ENCODE measurements at places on chromosomes 3 and 15.

- no peak for DNase-seq
Measured at GRCh38 chr3:25957026-25957425, 167.1 kb downstream of the OXSM start.

DNA sequence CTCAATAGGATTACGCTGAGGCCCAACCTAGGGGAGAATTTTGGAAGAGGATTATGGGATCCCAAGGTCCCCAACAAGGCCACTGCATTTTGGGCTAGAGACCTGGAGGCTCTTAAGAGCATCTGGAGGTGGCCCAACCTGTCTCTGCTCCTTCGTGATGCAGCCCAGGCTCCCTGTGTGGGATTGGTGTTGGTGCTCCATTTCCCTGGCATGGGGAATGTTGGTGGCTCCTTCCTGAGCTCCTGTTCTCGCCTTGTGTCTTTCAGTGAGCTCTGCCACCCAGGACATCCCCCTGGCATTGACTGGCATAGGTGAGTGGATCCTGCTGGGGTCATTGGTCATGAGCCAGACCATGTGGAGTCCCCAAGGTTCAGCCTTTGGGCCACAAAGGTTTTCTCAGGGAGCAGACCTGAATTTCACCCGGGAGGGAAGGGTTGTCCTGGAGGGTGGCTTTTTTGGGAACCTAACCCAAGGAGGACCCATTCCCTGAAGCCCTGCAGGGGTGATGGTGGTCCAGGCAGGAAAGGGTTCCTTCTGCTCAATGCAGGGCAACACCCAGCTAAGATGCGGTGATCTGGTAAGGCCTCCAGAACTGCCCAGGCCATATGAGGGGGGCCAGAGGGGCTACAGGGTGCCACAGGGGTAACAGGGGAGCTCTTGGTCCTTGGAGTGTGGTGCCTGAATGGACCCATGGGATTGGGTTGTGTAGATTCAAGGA, 202.5 kb downstream of the UBE3A start:
- DNase-seq = no peak

- DNase-seq = no peak
Measured at GRCh38 chr3:4821975-4822374, 157.3 kb upstream of the BHLHE40 start.

GRCh38 chr3:108833611-108834010, 11.0 kb downstream of the TRAT1 start:
- no peak for DNase-seq

- DNase-seq = no peak
Measured at GRCh38 chr3:28903171-28903601, 377.7 kb upstream of the RBMS3 start.

DNA sequence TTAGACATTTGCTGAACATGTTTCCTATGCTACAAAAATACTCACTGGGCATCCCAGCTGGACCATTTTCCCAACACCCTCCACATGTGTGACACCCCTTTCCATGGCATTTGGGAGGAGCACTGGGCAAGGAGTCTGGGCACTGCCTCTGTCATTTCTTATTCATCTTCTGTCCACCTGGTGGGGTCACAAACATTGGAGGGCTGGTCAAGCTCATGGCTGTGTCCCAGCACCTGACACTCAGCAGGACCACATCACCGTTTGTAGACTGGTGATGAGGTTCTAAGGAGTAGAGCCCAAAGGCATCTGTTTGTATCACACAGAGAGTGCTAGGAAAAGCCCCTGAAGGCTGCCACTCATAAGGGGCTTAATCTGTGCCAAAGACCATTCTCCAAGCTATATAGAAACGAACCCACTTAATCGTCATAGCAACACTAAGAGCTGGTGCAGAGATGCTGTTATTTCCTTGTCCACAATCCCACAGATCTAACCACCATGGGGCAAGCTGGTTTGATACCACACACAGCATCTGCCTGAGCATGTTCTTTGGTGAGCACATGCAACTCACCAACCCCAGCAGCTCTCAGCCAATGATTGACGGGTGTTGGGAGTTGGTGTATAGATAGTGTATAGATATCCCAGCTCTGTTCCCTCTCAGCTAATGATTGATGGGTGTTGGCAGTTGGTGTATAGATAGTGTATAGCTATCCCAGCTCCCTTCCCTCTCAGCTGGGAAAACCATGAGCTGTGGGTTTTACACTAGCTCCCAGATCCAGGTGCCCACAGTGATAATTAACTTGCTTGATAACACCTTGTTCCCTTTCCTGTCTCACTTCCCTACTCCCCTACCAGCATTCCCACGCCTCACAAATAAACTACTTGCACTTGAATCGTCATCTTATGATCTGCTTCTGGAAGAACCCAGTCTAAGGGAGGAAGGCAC, 42.7 kb upstream of the ATP2B2 start:
- no peak for DNase-seq

- DNase-seq = peak; percentile 32
Measured at GRCh38 chr15:79051941-79052731, 38.4 kb downstream of the RASGRF1 start.

DNA sequence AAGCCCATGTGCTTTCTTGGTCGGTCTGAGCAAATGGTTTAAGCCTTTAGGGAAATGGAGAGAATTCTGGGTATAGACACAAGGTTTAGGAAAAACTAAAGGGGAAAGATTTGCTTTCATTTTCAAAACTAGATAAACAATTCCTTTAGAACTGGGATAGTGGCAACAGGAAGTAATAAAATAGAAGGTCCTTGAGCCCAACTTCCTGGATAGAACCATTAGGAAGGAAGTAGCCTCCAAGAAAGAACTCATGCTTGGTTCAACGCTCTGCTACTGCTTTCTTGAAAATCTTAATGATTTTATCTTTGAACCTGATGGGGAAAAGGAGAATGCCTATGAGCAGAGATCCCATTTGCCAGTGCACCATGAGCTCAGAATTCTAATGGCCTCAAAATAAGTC, 147.0 kb upstream of the THRB start:
- DNase-seq = no peak

DNA sequence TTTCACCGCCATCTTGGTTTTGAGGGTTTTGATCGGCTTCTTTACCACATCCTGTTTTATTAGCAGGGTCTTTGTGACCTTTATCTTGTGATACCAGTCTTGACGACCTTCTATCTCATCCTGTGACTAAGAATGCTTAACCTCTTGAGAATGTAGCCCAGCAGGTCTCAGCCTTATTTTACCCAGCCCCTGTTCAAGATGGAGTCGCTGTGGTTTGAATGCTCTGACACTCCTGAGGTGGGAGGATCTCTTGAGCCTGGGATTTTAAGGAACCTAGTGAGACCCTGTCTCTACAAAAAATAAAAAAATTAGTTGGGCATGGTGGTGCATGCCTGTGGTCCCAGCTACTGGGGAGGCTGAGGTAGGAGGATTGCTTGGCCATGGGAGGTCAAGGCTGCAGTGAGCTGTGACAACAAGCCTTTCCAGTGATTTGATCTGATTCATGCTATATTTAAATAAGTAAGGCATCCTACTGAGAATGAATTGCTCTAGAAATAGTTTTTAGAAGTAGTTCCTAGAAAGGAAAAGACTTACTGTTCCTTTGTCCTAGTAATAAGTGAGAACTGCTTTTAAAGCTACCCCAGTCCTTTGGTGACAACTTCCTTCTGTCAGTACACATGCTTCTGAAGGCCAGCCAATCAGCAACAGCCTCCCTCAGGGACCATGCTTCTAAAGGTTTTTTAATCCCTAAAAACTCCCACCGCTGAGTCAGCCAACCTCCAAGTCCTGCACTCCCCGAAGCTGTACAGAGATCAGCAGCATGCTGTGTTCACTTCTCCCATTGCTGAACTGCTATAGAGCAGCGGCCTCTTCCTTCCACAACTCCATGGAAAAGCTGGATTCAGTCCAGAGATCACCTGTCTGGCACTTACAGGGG, 9.1 kb upstream of the CEMIP start:
- no peak for DNase-seq

DNA sequence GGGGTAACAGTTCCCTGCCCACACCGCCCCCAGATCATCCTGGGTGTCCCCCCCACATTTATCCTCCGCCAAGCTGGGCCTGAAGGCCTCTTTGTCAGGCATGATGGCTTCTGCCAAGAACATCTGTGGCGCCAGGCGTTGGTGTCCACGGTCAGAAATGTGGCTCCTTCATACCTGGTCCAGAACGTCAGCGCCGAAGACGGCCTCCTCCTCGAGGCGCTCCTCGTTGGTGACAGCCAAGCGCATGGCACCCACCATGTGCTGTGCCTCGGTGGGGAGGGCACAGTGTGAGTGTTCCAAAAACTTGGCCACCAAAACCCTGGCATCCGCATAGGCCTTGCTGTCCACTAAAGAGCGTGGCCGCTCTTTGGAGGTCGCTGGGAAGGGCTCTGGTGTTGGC, 146.5 kb downstream of the NSMCE3 start:
- no peak for DNase-seq

GRCh38 chr15:72783004-72783639, 436 bp downstream of the ADPGK start:
- no peak for DNase-seq

- peak; percentile 60 for DNase-seq
Measured at GRCh38 chr3:113947372-113948014, at the start of gene ZDHHC23. TSS of gene ZDHHC23 (plus strand) at chr3:113948013. CDS start at chr3:113948803, 790 bp downstream.

DNA sequence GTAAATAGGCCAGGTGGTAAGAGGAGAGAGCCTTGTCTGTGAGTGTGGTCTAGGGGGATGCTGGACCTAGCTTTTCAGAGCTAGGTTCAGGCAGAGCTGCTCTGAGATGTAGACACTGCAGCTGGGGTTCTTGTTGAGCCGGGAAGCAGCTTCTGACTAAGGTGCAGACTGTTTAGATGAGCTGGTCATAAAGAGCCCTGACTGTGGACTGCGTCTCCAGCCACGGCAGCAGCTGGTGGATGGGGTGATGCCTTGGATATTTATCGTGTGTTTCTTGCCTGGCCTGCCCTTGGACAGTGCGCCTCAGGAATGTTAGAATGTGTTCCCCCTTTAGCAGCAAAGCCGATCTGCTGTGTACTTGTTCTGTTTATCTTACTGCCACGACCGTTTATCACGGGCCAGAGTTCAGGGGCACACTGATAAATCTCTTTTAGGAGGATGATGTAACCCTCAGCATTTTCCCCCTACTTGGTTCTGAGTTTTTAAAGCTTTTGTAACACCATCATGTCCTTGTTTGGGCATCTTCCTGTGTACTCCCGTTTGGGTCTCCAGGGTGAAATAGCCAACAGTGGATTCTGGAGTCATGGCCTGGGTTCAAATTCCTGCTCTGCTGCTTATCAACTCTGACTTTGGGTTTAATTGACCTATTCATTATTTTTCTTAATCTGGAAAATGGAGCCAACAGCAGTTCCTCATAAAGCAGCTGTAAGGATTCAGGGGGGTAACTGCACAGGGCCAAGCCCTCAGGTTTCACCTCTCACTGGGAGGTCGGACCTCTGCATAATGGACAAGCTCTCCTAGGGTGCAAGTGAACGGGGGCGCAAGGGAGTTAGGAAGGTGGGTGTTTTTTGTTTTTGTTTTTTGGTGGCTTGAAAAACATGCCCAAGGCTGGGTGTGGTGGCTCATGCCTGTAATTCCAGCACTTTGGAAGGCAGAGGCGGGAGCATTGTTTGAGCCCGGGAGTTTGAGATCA, 51.4 kb downstream of the FLNB start:
- DNase-seq = no peak

DNA sequence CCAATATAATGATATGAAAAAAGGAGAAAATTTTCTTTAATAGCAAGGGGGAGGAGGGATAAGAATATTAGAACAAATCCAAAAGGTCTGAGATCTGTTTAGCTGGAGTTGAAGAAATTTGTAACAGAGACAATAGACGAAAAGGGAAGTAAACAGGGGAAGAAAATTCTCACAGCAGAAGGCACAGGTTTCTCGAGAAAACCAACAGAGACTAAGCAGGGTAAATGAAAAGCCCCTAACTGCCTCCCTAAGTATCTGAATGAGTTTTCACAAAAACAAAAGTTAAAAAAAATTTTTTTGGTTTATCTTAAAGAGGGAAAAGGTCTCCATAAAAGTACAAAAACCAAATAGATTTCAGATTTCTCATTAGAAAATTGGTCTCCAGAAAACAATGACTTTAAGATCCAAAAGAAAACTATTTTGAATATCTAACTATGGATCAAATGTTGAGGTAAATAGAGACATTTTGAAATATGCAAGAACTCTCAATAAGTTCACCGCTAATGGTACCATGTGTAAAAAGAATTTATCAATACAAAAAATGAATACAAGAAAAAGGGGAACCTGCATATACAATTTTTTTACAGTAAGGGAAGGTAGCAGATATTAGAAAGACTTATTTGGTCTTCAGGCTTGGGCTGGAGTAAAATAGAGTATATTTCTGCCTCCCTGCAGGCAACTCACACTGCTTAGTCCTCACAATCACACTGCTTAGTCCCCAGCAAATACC, 23.9 kb upstream of the NEK10 start:
- no peak for DNase-seq

DNA sequence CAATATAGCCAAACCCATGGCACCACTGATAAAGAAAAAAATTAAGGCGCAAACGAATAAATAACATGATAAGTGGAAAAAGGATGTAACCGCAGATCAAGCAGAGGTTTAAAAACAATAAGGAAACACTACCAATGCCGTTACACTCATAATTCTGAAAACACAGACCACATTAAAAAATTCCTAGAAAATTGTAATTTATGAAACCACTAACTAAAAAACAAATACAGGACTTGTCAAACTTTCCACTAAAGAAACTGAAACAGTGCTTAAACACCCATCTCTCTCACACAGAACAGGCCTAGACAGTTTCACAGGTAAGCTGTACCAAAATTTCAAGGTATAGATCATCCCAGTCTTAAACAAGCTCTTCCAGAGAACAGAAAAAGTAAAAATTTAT, 28.4 kb downstream of the PCSK6 start:
- no peak for DNase-seq

DNA sequence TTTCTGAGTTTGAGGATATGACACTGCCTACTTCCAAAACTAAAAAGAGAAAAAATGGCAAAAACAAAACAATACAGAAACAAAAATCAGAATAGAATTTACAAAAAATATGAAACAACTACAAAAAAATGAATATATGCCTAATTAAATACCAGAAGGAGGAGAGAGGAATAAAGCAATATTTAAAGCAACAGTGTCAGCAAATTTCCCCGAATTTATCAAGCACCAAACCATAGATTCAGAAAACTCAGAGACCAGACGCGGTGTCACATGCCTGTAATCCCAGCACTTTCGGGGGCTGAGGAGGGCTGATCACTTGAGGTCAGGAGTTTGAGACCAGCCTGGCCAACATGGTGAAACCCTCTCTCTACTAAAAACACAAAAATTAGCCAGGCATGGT, 1360.9 kb downstream of the SI start:
- no peak for DNase-seq

- no peak for DNase-seq
Measured at GRCh38 chr15:39359771-39360170, 221.1 kb upstream of the THBS1 start.

DNA sequence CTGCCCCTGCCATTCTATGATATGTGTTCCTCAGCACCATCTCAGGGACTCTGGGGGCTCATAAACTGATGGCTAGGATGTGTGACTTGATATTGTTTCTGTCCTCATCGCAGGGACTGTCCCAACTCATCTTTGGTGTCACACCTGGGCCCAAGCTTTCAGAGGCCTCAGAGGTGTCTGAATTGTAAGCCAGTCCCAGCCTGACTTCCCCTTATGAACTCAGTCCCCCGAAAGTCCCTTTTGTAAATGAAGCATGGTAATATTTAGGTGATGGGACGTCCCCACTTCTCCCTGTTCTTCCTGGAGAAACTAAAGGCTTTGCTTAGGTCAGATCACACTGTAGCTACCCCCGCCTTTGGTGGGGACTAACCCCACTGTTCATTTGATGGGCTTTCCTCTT, 142.4 kb upstream of the TLE3 start:
- no peak for DNase-seq
